Omental fat pad (tissue), 4 donors: ENCODE measurements at places on chromosomes 2 and 18.

DNA sequence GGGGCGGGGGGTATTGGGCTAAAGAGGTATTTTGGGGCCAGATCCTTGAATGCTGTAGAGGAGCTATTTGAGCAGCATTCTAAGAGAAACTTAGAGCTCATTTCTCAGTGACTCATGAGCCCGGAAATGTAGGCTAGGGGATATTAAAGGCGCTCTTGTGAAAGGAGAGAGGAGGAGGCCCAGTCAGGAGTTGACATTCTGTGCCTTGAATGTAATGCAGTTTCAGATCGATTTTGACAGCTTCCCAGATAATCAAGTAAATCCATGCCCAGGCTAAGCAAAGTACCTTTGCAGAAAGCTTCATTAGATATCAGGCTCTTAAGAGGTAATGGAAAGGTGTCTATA, 1.5 kb downstream of the CAB39 start:
- DNase-seq: no peak

- DNase-seq: no peak
Measured at GRCh38 chr2:83633423-83633822, 825.7 kb downstream of the SUCLG1 start.

DNA sequence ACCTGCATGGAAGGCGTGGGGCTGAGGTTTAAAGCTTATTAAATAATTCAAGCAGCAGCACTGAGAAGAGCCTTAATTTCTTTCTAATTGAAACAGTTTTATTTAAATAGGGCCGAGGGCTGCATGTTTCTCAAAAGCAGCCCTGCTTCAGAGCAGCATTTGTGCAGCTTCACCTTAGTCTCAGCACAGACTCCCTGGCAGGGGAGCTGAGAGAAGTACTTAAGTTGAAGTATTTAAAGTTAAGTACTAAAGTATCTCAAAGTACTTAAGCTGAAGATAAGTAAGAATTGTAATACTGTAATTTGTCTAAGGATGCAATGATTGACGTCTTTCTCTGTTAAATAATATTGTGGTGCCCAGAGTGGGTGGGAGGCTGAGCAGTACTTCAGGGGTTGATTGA, 31.4 kb downstream of the IMPA2 start:
- DNase-seq: no peak

GRCh38 chr2:216431531-216431856, 19.2 kb downstream of the SMARCAL1 start:
- DNase-seq: no peak
